Stimulated activated CD8-positive, alpha-beta memory T cell treated with anti-CD3 and anti-CD28 coated beads, Interleukin-15, amount 100 ng/mL, for 1 hour (primary cell): ENCODE measurements at places on chromosomes 3 and 15.
A peak's percentile ranks its signal among the peaks of the same experiment; 100 is the strongest.

GRCh38 chr3:13137941-13138832 is 65.0 kb upstream of the IQSEC1 start:
- no peak for DNase-seq

DNA sequence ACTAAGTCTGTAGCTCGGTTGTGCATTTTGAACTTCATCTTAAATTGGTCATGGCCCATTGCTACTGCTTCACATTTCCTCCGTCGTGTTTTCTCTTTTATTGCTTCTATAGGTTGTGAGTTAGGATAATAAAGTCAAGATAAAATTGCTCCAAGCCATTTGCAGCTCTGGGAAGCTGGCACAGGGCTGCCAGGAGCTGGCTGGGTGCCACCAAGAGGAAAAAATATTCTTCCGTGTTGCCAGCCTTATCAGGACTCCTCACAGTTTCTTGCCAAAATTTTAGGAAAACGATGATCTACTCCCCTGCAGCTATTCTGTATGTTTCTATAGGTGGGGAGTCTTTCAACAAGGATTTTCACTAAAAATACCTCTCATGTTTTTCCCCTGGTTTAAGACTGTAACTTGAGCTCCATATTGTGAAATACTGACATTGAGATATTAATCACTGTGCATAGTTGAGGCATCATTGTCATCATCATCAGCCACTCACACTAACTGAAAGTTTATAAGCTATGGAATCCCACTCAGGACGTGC is 55.4 kb upstream of the PIAS1 start:
- DNase-seq: no peak

GRCh38 chr3:64865839-64866570 is 178.2 kb upstream of the ADAMTS9 start:
- no peak for DNase-seq

- DNase-seq: peak; percentile 39
Measured at GRCh38 chr15:60844511-60845174, 365.7 kb upstream of the ICE2 start.

- no peak for DNase-seq
Measured at GRCh38 chr3:53190659-53191058, 29.6 kb downstream of the PRKCD start.

DNA sequence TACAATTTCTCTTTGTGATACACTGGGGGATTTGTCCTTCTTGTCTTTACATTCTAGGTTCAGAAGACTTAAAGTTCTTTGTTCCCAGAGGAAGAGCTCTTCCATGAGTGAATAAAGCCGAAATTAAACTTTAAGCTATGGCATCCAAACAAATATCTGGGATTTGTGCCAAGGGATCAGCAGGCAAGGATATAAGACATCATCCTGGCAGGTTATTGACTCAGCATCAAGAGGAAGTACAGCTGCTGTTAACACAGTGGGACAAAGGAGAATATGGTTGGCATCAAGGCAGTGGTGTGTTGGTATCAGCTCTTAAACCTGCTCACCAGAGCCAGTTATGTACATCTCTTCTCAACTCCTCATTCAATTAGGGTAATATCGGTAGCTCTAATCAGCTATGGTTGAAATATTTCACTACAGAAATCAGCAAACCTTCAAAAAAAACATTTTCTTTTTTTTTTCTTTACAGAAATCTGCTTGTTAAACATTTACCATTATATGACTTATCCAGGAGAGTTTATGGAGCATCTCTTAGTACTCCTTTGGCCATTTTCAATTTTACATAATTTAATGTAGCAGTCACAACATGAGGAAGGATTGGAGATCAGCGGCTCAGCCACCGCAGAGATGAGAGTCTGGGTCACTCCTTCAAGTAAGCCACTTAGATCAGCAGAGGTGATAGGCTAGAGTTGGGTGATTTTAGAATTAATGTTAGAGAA is 1198.6 kb upstream of the EPHA6 start:
- no peak for DNase-seq

- no peak for DNase-seq
Measured at GRCh38 chr3:143002083-143002712, 828 bp downstream of the U2SURP start.

GRCh38 chr15:74365598-74366445 is 1.6 kb downstream of the CYP11A1 start:
- no peak for DNase-seq

DNA sequence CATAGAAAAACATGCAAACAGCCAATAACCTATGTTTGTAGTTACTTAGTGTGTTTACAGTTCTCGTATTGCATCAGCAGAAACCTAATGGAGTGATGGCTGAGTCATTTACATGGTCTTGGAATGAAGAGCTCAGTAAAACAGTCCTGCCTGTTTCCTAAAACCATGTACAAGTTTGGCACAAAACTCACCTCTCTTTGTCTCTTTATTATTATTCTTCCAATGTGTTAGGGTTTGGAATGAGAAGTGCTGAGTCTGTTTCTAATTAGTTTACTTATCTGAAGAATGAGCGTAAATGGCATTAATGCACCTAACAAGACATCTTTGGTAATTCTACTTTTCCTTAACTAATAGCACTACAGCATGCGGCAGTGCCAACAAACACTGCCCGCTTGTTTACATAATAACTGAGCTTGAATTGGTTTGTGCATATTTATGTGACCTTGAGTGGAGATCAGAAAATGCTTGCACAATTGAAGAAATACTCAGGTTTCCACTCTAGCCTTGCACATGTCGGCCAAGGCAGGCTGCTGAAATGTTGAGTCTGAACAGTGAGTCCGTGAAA is 385.4 kb upstream of the SEMA6D start:
- no peak for DNase-seq

DNA sequence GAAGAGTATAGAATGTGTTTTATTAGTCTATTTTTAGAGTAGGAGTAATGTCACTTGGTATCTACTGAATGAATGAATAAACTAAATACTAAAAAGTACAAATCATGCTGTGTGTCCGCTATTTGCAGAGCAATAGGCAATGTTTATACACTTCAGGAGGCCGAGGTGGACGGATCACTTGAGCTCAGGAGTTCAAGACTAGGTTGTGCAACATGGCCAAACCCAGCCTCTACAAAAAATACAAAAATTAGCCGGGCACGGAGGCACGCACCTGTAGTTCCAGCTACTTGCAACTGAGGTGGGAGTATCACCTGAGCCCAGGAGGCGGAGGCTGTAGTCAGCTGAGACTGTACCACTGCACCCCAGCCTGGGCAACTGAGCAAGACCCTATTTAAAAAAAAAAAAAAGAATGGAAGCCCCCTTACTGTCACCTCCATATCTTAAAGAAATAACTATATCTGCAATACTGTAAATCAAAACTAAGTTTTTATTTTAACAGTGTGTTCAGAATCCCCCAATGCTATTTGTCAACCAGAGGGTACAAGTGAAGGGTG is 98.4 kb downstream of the DHX30 start:
- DNase-seq: no peak

DNA sequence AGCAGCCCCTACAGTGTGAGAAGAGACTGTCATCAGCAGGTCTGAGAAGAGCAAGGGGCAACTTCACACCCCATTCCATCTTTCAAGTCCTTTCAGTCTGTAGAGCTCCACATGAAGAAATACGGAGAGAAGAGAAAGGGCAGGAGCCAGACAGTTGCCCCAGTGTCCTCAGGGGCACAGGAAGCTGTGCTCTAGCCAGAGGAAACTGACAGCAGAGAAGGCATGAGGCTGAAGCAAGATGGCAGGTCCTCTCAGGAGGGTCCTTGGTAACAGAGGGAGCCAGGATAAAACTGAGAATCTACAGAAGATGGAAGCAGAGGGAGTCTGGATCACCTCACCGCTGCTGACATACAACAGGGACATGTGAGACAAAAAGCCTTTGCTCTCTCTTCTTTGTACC is 47.3 kb downstream of the PLCH1 start:
- no peak for DNase-seq

GRCh38 chr15:77641999-77642398 is 9.3 kb upstream of the LINGO1 start:
- no peak for DNase-seq

GRCh38 chr3:170128259-170128976 is 53.1 kb downstream of the PHC3 start:
- no peak for DNase-seq

DNA sequence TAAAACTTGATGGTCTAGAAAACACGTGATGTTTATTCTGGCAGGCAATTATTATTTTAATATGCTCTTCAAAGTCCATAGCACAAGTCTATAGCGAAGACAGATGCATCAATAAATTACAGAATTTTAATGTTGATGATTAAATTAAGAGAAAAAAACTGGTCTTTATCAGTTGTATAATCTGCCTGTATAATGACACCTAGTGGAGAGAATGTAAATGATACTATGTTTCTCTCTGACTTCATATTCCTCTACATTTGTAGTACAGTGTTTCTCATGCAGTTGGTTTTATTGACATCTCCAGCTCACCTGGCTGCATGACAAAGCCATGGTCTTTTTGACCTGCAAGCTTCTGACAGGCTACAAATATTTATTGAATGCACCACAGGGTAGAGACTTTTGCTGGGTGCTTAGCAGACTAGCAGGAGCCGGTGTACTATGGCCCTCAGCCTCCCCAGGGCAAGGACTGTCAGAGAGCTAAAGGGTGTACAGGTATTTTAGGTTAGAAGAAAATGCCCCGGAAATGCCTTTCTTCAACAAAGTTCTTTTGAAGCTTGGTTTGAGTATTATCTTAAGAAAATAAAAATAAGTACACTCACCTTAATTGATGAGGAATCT is 289.9 kb downstream of the GAP43 start:
- DNase-seq: no peak

- no peak for DNase-seq
Measured at GRCh38 chr3:120071259-120071658, 23.0 kb downstream of the GSK3B start.

DNA sequence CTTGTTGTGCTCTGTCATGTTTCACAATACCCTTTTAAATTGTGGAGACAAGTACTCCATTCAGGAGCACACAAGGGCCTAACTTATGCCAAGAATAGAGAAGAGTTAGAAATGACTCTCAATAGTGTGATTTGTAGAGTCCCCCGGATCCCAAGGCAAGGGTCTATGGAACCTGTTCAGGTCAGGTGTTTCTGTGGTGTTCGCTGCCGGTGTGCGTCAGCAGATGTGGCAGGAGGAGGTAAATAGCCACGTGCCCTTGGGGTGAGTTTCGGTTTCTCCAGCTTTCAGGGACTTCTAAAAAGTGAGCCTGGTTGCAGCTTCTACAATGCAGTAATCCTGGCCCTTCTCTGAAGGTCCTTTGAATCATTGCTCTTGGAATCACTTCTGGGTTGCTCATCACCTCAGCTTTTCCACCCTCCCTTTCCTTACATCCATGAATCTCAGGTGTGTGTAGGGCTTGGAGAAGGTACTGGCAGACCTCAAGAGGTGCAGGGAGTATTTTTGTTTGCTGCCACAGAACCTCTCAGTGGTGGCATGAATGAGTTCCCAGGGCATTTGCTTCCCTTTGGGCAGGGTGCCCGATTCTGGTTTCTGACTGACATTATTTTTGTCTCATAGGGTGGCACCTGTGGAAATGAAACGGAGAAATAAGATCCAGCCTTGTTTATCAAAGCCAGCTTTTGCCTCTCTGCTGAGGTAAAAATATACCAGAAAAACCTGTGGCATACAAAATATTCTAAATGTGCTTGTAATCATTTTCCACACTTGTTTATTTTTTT is 7.3 kb downstream of the ST3GAL6 start:
- DNase-seq: no peak

GRCh38 chr15:41304149-41304770 is 28.1 kb downstream of the OIP5 start:
- DNase-seq: no peak

DNA sequence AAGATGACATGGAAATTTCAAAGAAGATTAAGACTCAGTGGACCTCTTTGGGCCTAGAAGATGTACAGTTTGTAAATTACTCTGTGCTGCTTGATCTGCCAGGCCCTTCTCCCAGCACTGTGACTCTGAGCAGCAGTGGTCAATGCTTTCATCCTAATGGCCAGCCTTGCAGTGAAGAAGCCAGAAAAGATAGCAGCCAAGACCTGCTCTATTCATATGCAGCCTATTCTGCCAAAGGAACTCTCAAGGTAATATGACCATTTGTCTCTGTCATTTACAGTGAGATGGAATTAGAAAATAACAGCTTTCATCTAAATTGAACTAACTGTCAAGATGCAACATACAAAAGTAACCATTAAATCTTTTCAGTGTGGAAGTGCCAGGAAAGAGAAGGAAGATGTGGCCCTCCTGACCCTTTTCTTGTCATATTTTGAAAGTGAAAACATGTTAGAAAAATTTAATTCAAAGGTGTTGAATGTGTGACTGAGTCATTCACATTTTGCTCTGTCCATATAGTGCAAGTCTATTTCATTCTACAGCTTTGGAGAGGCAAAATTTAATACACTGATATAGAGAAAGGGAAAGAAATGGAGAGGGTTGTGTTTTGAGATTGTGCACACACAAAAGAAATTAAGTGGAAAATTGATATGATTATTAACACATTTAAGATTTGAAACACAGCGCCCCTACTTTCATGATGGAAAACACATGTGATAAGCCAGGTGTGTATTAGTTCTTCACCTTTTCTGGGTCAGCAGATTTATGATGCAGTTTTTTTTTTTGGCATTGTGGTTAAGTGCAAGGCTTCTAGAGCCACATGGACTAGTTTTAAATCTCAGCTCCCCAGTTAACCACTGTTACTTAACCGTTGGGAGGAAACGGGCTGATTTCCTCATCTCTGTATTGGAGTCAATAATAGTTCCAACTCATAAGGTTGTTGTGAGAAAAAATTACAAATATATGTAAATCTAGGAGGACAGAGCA is 375.1 kb downstream of the NAALADL2 start:
- no peak for DNase-seq

GRCh38 chr3:33035596-33035995 is 61.4 kb downstream of the GLB1 start:
- DNase-seq: no peak

GRCh38 chr15:75145027-75145841 is 56.4 kb upstream of the C15orf39 start:
- no peak for DNase-seq

DNA sequence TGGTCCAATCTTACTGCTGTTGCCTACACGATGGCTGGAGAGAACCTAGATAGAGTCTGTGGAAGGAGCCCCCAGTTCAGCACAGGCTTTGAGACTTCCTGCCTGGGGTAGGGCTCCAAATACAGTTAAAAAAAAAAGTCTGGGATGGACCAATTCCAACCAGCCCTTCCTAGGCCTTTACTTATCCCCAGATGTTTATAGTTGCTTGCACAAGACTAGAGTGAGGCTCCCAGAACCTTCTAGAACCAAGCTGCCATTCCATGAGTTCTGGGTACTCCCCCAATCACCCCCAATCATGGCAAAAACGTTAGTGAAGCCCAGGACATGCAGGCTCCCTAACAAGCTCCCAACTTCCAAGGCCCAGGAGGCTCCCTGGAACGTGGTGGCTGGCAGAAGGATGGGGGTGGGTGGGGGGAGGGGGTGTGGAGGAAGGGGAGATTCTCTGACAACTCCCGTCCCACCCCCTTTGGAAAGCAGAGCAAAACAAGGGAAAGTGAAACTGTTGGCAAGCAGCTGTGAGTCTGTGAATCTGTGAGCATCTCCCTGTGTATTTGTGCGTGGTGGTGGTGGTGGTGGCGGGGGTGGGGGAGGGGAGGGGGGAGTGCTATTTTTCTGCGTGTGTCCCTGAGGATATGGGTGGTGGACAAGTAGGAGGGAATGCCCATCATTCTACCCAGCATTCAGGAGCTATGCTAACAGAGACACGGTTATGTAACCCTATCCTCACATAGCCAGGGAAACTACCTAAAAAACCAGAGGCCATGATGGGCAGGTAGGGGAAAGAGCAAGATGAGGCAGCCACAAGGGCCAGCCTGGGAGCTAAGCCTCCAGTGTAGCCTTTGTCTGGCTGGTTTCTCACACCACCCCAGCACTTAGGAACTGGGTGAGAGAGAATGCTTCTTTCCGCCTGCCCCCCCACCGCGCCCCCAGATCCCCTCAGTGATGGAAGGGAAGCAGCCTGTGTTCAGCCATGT is 2.0 kb downstream of the MST1R start:
- DNase-seq: no peak

GRCh38 chr3:52879090-52879489 is 18.3 kb downstream of the STIMATE start:
- no peak for DNase-seq
